ENCODE measurements at places on chromosomes 11 and 22.

DNA sequence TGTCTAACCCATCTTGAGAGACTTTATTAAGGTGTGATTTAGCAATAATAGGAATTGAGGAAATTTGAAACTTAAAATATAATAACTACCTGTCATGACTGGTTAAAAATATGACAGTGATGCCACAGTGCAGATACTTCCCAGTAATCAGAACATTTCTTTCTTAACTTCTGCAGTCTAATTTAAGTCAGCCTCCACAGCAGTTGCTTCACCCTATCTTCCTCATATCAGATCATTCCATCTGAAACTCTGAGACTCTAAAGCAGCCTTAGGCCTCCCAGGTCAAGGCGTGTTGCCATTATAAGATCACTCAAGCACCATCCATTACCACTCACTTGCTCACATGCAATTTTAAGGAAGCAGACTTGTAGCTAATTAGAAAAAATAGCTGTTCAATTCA lies 302.2 kb downstream of the AASDHPPT start:
- H3K4me1 ChIP-seq: no peaks in the 10 kb centered on the region
- DNase-seq: no peak
- no peak overlapping the region for H3K4me3 ChIP-seq
- H3K27me3 ChIP-seq: no peaks in the 10 kb centered on the region
- H3K36me3 ChIP-seq: no peaks in the 10 kb centered on the region

DNA sequence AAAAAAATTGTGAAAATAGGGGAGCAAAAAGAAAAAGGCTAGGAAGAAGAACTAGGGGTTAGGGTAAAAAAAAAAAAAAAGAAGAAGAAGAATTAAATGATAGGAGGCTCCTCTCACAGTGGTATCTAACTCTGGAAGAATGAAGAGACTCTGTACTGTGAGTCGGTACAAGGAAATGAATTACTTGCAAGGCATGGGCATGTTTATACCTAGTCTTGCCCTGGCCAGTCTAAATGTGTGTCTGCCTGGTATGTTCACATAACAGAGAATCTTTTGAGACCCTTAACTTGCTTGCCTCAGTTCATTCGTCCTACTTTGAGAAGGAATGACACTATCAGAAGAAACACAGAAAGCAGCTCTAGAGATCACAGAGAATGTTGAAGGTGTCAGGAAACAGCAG lies 159.6 kb downstream of the SWAP70 start:
- no peak overlapping the region for H3K4me3 ChIP-seq
- peaks cover 2% of the 10 kb centered on the region for H3K36me3 ChIP-seq
- no peak for DNase-seq
- no peak overlapping the region for H3K27ac ChIP-seq
- no peaks in the 10 kb centered on the region for H3K27me3 ChIP-seq
- no peaks in the 10 kb centered on the region for H3K4me1 ChIP-seq

GRCh38 chr11:117075186-117075585 lies 23.0 kb downstream of the SIK3 start:
- peaks cover 8% of the 10 kb centered on the region for H3K36me3 ChIP-seq
- peak overlapping the region; percentile 5 for H3K27ac ChIP-seq
- peaks cover 33% of the 10 kb centered on the region for H3K4me1 ChIP-seq
- no peak overlapping the region for H3K4me3 ChIP-seq
- no peaks in the 10 kb centered on the region for H3K27me3 ChIP-seq
- no peak for DNase-seq

DNA sequence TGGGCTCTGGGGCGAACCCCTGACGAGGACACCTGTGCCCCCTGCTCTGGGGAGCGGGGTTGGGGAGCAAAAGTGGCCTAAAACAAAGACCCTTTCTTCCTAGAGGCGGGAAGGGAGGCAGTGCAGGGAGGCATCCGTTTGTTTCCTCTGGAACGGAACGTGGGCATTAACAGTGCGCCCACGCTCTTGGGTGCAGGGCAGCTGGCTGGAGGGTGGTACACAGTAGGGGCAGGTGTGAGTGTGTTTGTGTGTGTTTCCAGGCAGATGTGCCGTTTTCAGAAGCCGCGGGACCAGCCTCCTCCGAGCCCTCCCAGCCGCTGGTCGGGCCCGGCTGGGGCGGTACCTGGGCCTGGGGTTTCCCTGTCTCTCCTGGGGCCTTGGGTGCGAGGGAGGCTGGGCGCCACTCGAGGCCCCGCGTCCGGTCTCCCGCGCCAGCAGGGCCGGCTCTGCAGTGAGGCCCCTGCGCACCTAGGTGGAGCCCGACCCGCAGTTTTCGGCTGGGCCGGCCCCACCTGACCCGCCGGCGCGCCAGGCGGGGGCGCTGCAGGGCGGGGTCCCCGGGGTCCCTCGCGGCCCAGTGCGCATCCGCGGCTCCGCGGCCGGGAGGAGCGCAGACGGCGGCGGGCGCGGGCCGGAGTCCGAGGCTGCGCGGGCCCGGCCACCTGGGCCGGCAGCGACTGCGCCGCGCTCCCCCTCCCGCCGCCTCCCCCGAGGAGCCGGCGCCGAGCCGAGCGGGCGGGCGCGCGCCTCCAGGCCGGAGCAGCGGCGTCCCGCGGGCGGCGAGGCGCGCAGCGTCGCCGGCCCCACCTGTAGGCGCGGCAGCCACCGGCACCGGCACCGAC lies 1252.7 kb downstream of the BRD1 start:
- peak overlapping the region; percentile 35 for H3K4me3 ChIP-seq
- peaks cover 10% of the 10 kb centered on the region for H3K27me3 ChIP-seq
- H3K27ac ChIP-seq: no peak overlapping the region
- no peak for DNase-seq
- no peaks in the 10 kb centered on the region for H3K4me1 ChIP-seq
- peaks cover 2% of the 10 kb centered on the region for H3K36me3 ChIP-seq

DNA sequence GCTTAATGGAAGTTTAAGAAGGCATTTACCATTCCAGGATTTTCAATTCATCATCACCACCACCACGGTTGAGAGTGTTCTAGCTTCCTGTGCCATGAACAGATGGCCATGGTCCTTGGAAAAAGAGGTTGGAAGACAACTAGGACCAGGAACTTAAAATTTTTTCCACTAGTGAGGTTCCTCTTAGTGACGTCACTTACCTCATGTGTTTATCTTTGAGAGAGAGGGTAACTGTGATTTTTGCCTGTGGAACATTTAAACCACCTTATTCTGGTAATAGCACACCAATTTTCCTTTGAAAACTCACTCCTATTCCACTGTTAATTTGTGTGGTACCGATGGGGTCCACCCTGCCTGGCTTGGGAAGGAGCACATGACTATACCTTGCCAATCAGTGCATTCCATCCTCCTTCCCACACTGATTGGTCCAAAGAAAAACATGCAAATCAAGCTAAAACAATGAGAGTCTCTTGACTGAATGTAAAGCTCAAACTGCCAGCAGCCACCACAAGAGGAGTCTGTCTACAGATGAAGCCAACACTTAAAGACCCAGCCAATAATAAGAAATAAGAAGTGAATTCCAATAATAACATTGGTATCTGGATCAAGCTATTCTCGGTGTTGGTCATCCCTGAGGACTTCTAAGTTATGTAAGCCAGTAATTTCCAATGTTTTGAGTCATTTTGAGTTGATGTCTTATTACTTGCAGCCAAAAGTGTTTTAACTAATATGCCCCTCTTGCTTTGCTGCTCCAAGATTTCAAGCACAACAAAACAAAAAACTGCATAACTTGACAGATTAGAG lies 111.8 kb downstream of the MPPED2 start:
- H3K36me3 ChIP-seq: no peaks in the 10 kb centered on the region
- DNase-seq: no peak
- H3K27me3 ChIP-seq: peaks cover 7% of the 10 kb centered on the region
- H3K4me1 ChIP-seq: no peaks in the 10 kb centered on the region
- no peak overlapping the region for H3K27ac ChIP-seq
- no peak overlapping the region for H3K4me3 ChIP-seq

Measured in memory B cell (primary cell).